NCI-H1417 (cell line): ENCODE measurements at places on chromosomes 4 and X.
A peak's percentile ranks its signal among the peaks of the same experiment; 100 is the strongest.

DNA sequence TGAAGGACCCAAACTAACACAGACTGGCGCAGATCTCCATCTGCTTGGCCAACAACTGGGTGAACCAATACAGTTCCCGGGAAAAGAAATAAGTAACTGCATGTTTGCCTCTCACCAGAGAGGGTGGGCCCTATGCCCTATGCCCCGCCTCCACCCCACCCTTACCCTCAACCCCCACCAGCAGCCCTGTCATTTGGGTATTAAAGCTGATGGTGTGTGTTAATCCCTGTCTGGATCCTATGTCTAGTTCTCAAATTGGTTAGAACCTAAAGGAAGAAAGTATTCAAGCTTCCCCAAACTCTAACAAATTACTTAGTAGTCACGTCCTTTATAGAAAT is 19.0 kb downstream of the SMPX start:
- no peak for DNase-seq

DNA sequence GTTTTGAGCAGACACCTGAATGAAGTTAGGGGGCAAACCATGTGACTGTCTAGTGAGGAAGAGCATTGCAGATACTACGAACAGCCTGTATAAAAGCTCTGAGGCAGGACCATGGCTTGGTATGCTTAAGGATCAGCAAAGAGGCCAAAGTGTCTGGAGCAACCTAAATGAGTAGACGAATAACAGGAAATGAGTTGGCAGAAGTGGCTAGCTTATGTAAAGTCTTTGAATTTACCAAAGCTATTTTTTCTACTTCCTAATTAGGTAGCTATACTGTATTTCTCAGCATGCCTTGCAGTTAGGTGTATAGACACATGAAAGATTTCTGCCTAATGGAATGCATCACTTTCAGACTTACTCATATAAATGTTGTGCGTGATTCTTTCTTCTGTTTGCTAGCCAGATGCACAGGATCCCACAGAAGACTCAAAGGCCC is 9.3 kb upstream of the GPRIN3 start:
- no peak for DNase-seq

- peak; percentile 22 for DNase-seq
Measured at GRCh38 chr4:71635139-71635748, 148.6 kb downstream of the GC start.

- DNase-seq = no peak
Measured at GRCh38 chr4:41517747-41518146, 20.2 kb upstream of the LIMCH1 start.

GRCh38 chrX:138711399-138712347 is at the start of gene FGF13:
Gene FGF13 (minus strand): TSS chrX:138711717. CDS start chrX:138711003, 714 bp downstream.
- DNase-seq = peak; percentile 8

- no peak for DNase-seq
Measured at GRCh38 chr4:72430050-72430449, 139.0 kb downstream of the ADAMTS3 start.

DNA sequence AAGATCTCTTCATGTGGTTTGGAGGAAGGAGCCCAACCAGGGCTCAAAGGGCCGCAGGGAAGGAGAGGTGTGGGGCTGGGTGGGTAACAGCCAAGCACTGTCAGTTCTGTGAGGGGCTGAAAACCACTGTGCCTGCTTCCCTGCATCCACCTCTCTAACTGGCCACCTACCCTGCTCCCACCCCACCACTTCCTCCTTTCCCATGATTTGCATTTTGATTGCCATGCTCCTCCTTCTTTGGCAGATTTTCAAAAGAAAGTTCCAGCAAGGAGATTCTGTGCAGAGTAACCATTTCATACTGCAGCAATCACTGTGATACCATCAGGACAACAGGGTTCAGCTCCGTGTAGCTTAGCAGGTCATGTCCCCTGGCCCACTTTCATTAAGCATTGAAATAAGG is 1.8 kb downstream of the ZNF674 start:
- DNase-seq = no peak

- DNase-seq = no peak
Measured at GRCh38 chr4:108042927-108043326, 53.2 kb downstream of the HADH start.

DNA sequence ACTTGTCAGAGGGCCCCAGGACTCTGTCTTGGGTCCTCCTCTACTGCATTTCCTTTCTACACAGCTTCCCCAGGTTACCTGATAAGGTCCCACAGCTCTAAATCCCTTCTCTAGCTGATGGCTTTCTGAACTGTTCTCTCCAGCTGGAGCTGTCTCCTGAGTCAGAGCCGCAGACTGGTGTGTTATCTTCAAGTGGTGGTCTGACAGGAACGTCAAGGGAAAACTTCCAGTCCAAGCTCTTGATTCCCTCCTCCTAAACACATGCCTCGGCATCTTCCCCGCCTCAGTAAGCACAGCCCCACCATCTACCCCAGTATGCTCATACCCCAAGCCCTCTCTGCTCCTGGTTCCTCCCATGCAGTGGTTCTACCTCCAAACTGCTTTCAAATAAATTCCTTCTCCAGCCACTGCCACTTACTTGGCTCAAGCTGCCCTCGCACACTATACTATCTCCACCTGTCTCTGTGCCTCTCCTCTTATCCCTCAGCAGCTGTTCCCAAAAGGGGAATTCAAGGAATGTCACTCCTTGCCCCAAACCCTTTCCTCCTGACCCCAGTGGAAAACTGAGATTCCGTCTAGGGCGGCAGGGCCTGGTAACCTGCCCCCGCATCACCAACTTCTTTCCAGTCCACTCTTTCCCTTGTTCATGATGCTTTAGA is 17.2 kb upstream of the CENPU start:
- no peak for DNase-seq

DNA sequence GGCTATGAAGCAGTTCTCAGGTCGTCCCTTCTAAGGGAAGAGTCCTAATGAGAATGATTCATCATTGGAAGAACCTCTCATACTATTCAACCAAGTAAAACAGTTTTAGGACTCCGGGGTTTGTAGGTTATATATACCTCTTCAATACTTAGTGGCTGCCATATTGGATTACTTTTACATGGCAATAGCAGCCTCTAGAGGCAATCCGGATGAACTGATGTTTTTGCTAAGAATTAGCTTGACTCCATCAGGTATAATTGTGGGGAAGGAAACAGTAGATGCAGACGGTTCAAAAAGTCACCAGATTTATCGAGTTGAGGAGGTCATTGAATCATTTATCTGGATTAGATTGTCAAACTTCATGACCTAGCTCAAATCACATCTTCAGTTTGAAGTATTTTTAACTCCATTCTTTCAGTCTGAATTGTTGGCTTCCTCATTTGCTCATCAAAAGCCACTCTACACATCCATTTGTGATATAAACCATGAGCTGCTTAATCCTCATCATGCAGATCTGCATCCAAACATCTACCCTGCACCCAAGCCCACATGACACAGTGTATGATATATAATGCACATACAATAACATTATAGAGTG is 28.4 kb downstream of the GUCY1B1 start:
- DNase-seq = no peak

DNA sequence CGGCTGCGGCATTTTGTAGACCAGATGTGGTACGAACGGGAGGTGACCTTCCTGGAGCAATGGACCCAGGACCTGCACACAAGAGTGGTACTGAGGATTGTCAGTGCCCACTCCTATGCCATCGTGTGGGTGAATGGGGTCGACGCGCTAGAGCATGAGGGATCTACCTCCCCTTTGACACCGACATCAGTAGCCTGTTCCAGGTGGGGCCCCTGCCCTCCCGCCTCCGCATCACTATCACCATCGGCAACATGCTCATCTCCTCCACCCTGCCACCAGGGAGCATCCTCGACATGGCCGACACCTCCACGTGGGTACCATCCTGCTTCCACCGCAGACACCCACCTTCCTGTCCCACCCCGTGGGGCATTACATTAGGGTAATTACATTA is 46.2 kb downstream of the SMARCA5 start:
- DNase-seq = peak; percentile 3

GRCh38 chrX:129230850-129231512 is 292.3 kb downstream of the SMARCA1 start:
- DNase-seq = no peak

- DNase-seq = no peak
Measured at GRCh38 chrX:31168551-31168950, 96.7 kb upstream of the FTHL17 start.

DNA sequence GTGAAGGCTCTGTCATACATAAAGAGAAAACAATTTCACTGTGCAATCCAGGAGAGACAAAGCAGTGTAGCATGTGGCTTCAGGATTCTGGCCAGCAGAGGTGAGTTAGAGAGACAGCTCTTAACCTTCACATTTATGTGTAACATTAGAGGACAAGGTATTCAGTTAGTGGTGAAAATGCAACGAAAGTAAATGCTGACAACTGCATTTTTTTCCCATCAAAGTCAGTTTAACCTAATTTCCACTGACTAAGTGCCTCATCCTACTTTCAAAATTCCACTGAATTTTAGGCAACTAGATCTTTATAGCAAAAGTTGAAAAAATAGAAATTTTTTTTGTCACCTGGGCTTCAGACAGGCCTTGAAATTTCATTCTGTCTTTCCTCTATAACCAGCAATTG is 130.8 kb upstream of the LNX1 start:
- DNase-seq = no peak

- DNase-seq = no peak
Measured at GRCh38 chr4:39383690-39384089, 17.5 kb upstream of the RFC1 start.

DNA sequence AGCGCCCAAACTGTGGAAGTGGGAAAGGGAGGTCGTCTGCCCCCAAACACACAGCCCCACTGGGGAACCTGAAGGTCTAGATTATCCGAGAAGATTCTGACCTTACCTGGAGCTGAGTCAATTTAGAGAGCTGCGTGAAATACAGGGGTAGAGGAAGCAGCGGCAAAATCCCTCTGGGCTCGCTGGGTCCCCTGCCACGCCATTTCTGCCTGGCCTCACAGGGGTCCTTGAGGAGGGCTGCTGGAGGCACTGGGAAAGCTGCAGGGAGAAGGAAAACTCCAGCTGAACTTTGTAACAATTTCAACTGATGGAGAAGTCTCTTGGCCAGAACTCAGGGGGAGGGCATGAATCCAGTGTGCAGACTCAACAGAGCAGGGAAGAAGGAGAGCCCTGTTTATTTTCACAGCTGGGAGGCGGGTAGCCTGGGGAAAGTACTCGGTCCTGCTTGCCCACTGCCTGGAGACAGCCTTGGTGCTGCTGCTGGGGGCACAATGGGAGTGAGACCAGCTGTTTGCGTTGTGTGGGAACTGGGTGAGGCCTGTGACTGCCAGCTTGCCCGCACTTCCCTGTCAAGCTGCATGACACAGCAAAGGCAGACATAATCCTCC is 93.2 kb upstream of the MAPK10 start:
- DNase-seq = peak; percentile 72

- no peak for DNase-seq
Measured at GRCh38 chrX:78957768-78958130, 12.6 kb downstream of the P2RY10 start.

GRCh38 chr4:7854216-7854615 is 85.4 kb downstream of the AFAP1 start:
- no peak for DNase-seq

DNA sequence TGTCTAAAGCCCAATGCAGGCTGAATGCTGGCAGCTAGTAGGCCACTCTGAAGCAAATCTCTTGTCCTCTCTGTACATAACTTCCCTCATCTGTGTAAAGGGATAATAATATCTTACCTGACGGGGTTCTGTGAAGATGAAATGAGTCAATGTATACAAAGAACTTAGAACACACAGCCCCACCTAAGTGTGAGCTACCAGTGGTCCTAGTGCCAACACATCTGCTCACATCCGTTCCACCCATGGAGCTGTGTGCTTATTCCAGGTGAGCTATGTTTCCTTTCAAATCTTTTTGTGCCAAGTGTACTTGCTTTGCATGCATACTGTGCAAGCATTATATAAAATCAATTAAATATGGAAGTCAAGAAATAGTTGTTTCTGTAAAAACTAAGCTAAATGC is 116.4 kb downstream of the TSPAN5 start:
- DNase-seq = no peak

DNA sequence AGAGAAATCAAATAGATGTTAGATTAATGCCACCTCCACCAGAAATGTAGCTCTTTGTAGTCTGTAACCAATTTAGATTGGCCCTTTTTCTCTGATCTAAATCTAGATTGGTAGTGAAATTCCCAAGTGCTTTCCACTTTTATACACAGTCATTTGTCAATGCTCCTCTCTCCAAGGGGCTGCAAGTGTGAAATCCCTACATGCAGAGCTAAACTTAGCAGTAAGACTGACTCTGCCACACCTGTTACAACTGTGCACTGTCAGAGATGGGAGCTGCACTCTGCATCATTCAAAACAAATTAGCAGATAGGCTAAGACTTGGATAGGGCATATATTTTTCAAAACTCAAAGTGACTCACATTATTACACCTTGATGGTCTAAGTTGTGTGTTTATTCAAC is 9.1 kb downstream of the SERTM2 start:
- no peak for DNase-seq

DNA sequence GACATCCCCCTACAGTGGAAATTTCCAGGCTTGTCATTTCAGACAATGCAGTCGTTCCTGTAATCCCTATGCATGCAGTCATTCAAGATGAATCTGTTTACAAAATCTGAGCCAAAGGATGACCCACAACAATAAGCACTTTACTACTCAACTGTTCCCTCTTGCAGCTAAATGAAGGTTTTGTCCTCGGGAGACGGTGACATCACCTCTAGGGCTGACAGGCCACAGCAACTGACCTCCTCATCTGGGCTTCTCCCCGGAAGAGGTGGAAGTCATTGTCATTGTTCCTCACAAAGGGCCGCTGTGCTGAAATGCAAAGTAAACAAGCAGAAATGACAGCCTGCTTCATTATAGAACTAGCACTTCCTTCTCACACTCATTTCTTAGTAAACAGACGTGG is 29.2 kb downstream of the CLRN2 start:
- peak; percentile 91 for DNase-seq

DNA sequence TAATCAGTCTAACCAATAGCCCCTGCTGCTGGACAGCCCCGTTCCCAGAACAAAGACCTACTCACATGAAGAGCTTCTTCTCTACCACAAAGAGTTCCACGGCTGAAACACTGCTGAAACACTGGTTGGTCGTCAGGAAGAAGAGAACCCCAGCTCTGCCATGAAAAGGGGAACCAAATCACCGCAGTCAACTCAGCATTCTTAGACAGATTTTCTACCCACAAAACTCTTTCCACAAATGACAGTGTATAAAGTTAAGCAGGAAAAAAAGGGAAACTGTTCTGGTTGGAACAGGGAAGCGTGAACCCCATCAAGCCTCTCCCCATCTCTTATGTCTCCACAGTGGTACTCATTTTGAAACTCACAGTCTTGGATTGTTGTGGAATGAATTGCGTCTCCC is 57.3 kb downstream of the ABCG2 start:
- DNase-seq = no peak

DNA sequence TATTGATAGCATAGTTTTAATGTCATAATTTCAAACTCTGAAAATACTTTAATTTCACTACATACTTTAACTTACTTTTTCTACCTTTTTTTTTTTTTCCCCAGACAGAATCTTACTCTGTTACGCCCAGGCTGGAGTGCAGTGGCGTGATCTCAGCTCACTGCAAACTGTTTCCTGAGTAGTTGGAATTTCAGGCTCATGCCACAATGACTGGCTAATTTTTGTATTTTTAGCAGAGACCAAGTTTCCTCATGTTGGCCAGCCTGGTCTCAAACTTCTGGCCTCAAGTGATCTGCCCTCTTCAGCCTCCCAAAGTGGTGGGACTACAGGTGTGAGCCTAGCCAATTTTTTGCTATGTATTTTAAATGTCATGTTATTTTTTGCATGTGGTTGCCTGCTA is 741.6 kb downstream of the TRAM1L1 start:
- no peak for DNase-seq

- no peak for DNase-seq
Measured at GRCh38 chr4:109560687-109561461, 828 bp downstream of the MCUB start.

- DNase-seq = peak; percentile 27
Measured at GRCh38 chr4:163484906-163485305, 9.6 kb upstream of the TMA16 start.

GRCh38 chrX:54812306-54812705 is 4.8 kb downstream of the MAGED2 start:
- no peak for DNase-seq
